ENCODE measurements at places on chromosomes 7 and 10. TPM values are rescaled to one million over a fixed set of nuclear protein-coding genes. Genes with fewer than 3 reads are reported as not detected.
A peak's percentile ranks its signal among the peaks of the same experiment; 100 is the strongest.

DNA sequence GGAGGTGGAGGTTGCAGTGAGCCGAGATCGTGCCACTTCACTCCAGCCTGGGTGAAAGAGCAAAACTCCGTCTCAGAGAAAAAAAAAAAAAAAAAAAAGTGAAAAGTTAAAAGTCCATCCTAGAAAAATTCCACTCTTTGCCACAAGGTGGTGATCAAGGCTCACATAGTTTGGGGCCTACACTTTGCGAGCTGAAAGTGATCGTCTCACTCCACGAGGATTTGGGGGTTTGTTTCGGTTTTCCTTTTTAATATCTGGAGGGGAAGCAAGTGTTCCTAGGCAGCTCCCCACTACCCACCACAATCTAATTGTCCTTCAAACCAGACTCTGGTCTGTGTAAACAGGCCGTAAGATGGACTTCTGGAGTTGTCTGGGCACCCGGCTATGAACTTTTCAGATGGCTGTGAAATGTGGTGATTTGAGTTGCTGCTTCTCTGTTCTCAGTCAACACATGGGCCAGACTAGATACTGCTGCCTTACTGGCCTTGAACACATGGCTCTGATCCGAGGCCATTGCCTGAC lies 27.1 kb downstream of the PRLHR start:
- DNase-seq, result peak; percentile 69

The PPP1R3C gene
- total RNA-seq, result 47.6 TPM

- DNase-seq, result no peak
These were observed 63.1 kb downstream of the BLNK start for GRCh38 chr10:96208271-96208670.

DNA sequence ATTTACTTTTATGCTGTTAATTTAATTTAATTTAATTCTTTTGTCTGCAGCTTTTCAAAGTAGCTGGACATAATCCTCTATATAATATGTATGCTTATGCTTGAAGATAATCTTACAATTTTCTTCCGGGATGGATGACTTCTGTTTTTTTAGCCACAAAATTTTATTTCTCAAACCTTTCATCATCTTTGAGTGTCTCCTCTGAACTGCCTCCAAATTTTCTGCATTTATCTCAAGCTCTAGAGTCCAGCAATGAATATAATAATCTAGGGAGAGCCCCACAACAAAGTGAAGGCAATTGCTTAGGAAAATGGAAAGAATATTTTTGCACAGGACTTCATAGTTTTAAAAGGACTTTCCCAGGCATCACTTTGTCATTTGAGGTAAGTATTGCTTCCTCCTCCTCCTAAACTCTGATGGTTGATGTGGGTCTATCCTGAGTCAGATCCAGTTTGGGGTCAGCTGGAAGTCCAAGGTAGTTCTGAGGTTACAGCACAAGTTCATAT lies 53.7 kb upstream of the FAM3C start:
- no peak for DNase-seq

DNA sequence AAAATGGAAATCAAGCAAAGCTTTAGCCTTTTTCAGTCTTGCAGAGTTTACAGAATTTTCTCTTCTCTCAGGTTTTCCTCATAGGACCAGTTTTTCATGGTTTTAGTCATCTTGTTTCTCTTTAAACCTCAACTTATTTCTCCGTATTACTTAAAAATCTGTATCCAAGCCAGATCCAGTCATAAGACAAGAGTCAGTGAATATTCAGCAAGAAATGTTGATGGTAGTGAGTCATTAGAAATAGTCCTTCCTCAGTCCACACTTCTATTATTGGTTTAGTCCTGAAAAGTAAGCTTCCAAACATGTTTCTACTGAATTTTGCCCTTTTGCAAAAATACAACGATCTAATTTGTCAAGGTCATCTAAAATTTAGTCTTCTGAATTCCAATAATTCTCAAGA lies 107.0 kb downstream of the VIM start:
- DNase-seq, result no peak

The TBXAS1 gene
- total RNA-seq, result 40.9 TPM

DNA sequence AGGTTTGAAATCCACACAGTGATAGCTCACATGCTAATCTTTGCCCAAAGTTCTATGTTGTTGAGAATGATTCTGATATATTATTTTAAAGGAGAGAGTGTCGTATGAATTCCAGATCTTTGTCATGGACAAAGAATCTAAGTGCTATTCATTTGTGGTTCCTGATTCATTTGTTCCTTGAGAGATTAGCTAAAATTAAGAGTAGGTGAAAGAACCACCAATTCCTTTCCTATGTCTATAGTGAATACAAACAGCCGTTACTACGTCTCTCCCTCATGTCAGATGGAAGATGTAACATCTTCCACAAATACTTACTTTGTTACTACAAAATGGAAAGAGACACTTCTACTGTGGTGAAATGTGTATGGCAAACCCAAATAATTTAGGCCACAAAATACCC lies 3.3 kb upstream of the PLXDC2 start:
- no peak for DNase-seq

DNA sequence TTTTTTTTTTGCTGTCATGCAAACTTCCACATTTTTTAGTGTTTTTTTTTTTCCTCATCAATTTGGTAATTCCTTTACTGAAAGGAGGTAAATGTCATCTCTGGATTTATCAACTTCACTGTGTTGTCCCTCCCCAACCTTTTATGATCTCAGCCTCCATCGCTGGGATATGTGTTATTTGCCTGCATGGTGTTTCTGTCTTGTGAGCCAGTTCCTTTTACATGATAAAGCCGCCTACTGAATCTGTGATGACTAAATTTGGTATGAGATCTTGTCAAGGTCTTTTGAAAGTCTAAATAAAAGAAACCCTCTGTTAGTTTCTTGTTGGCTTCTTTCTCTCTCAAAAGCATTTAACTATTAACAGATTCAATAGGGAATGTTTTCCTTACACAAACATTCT lies 39.3 kb downstream of the TAS2R41 start:
- no peak for DNase-seq

GRCh38 chr10:32489901-32490300 lies 44.0 kb downstream of the CCDC7 start:
- DNase-seq, result no peak

DNA sequence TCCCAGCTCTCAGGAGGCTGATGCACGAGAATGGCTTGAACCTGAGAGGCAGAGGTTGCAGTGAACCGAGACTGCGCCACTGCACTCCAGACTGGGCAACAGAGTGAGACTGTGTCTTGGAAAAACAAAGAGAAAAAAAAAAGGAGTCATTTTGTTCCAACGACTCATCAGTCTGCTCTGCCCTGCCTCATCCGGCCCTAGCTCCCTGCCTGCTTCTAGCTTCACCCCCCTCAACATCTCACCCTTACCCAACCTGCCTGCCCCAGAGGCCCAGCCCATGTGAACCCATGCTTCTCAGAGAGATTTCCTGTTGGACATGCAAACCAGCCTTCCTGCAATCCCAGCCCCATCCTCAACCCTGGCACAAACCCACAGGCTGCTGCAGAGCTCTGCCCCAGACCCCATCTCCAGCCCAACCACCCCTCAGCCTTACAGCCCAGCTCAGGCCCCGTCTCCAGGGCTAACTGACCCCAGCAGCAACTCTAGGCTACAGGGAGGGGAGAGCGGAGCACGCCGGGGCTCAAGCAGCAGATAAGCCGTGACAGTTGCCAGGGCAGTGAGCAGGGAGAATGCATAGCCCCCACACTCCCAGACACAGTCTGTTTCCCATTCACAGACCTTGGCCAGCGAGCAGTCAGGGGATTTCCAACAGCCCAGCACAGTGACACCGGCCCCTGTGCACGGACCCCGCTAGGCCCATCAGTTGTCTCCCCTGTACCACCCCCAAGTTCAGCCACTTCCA lies 86.0 kb upstream of the KCTD7 start:
- DNase-seq, result no peak

DNA sequence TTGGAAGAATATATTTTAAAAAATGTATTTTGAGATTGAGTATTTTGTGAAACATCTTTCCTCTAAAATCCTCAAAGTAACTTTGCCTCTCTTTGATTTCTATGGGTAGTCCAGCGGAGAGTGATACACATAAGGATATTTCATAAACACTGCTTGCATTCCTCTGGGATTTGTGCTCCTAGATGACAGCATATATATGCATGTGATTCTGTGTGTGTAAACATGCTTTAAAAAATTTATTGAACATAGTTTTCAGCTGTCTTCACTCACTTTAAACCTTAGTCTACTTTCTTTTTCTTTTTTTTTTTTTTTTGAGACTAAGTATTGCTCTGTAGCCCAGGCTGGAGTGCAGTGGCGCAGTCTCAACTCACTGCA lies 84.6 kb downstream of the KAT6B start:
- no peak for DNase-seq

DNA sequence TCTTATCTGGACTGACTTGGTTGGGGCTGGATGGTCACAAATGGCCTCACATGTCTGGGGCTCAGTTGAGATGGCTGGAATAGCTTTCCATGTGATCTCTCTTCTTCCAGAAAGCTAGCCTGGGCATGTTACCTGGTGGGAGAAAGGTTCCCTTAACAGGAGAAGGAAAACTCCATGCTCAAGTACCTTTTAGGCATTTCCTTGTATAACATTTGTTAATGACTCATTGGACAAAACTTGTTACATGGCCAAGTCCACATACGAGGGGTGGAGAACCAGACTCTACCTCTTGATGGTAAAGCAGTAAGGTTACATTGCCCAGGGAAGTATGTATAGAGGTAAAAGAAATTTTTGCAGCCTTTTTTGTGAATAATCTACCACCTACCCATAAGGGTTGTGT lies 826.4 kb downstream of the LRMDA start:
- DNase-seq, result no peak

The OGDHL gene
- total RNA-seq, result 5.3 TPM

GRCh38 chr7:95737828-95738505 lies 34.4 kb upstream of the DYNC1I1 start:
- DNase-seq, result no peak

DNA sequence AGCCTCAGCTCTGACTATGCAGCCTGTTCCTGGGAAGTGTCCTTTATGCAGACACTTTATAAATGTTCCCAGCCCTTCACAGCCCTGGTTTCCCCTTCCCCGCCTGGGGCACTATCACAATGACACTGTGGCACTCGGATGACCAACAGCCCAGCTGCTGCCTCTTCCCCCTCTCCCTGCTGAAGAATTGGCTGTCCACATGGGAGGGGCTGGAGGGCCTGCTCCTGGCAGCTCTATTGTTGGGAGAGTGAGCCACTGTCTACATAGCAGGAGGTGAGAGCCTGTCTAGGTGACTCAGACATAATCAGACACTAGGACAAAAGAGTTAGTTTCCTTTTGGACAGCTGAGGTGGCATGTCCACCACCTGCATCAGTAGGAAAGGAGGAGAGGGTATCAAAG lies 437.5 kb downstream of the PLXNA4 start:
- no peak for DNase-seq

- DNase-seq, result peak; percentile 66
These were observed 90.7 kb downstream of the NHLRC2 start for GRCh38 chr10:113945075-113945686.

DNA sequence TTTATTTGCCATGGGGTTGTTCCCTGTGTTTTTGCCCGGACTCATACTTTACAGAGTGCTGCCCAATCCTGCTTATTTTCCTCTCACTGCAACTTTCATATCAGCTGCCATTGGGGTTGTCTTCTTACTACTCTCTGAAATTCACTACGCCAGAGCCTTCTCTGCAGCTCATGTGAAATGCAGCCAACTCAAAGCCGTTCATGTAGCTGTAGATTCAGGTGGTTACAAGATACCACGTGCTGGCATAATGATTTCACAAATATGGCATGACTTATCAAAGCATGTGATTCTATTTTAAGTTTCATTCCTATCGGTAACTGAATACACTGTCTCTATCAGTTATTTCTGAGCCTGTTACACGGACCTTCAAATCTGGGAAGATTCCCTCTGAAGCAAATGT lies 130.3 kb upstream of the WNT16 start:
- DNase-seq, result no peak

The ZNF487 gene
- total RNA-seq, result 5.9 TPM

- no peak for DNase-seq
These were observed 61.7 kb downstream of the MAP3K8 start for GRCh38 chr10:30495687-30496086.

DNA sequence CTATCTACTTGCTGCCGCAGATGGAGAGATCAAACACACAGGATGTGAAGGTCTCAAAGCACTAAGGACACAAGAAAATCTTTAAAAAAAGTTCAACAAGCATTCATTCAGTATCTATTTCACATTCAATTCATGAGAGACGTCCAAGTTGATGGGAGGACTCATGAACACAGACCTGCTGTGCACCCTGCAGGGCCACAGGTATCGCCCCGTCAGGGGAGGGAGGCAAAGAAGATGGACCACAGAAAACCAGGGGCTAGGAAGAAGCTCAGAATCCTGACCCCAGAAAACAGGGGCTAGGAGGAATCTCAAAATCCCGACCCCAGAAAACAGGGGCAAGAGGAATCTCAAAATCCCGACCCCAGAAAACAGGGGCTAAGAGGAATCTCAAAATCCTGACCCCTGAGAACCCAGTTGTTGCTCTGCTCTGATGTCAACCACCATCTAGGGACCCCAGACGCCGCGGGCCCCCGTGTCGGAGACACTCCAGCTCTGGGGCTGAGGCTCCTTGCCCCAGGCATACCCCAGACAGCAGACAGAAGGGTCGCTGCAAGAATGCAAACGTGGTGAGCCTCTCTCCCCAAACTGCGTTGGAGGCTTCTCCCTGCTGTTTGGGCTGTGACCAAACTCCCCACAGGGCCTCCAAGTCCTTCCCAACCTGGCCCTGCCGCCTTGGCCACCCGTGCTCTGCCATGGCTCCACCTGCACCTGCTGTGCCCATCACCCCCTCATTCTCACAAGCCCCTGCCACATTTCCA lies 197.6 kb downstream of the DIP2C start:
- no peak for DNase-seq

The OLAH gene
- not detected for total RNA-seq

The NPY4R gene
- 0.14 TPM for total RNA-seq

GRCh38 chr10:24822590-24822989 lies 98.9 kb upstream of the ARHGAP21 start:
- DNase-seq, result no peak

The UCN3 gene
- total RNA-seq, result 0.58 TPM

The PAPSS2 gene
- 96.4 TPM for total RNA-seq

The PMPCB gene
- 50.8 TPM for total RNA-seq

DNA sequence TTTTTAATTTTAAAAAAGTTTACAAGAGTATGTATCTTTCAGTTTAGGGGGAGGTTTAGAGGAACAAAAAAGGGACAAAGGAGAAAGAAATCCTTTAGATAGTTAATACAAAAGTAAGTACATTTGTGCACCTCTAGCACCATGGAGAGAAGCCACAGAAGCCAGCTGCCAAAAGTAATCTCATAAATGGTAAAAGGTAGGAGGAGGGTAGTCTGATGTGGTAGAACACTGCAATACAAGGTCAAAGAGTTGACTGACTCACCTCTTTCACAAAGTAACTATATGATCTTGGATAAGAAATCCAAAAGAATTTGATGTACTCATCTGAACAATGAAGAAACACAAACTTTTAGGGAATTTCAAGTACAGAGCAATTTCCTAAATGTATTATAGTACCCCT lies 68.1 kb downstream of the CNOT4 start:
- no peak for DNase-seq

GRCh38 chr10:86545101-86545500 lies 23.5 kb upstream of the WAPL start:
- DNase-seq, result no peak

The SRPK2 gene
- 45.0 TPM for total RNA-seq

The STMP1 gene
- 35.2 TPM for total RNA-seq

The TEX47 gene
- not detected for total RNA-seq

Measured in mucosa of gallbladder (tissue), 1 donor.